Calu3 (cell line): ENCODE measurements at places on chromosomes 3 and 15. TPM values are rescaled to one million over a fixed set of nuclear protein-coding genes. Genes with fewer than 3 reads are reported as not detected.

DET1 gene
- total RNA-seq = 4.2 and 4.9 TPM in 2 replicates

CACNA2D3 gene
- not detected in 2 replicates for total RNA-seq

INKA1 gene
- 0.35 TPM in 1 of 2 replicates, not detected in the other for total RNA-seq

DCP1A gene
- 27.4 and 27.8 TPM in 2 replicates for total RNA-seq

DNA sequence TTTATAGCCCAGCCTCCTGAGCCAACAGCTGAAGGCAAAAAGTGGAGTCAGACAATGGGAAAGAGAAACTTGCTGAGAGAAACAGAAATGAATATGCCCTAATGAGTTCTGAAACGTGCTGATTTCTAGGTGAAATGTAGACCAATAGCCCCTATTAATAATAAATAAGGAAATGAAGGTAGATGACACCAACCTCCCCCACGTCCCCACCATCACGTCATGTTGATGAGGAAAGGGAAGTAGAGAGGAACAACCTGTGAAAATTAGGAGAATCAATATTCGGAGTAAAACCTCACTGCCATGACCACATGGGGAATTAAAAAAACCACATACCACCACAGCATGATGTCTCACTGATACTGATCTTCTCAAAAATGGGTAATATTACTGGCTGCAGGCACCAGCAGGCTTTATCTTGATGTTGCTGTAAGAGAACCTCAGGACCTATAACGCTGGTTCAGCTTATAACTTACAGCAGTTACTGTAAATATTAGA lies 64.0 kb downstream of the KAT2B start:
- DNase-seq = no peak

DNA sequence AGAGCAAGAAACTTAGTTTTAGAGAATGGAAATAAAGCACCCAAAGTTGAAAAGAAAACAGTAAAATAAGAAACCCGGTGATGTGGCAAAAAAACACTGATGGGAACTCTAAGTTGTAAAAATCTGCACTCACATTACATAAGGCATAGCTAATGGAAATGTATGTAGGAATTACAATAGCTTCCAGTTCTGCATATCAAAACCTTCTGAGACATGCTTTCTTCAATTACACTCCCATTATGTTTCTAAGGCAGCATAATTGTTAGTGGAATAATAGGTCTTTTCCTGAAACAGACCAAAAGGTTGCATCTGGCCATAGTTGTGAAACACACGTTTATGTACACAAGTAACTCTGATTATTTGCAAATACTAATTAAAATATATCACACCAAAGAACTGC lies 41.4 kb downstream of the SLC30A4 start:
- no peak for DNase-seq

GRCh38 chr3:24846286-24846860 lies 351.7 kb upstream of the THRB start:
- DNase-seq = no peak

DNA sequence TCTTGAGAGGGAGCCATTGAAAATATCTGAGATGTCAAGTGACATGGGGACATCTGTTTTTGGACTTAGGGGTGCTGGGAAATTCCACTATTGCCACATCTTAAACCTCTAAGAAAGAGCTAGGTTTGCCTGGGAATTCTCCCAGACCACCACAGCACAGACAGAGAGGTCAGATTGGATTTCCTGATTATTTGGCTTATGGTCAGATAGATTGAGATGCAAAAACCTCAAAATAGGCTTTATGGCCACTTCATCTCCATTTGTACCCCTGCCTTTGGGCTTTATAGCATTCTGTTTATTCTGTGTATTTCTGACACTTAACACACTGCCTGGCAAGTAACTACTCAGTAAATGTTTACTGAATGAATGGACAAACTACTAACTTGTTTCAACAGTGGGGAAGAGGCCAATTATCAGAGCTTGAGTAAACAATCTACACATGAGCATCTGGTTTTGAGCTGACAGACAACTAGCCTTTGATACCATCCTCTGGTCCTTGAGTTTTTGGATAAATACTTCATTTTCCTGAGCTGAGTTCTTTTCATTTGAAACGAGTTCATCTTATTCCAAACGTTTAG lies 81.8 kb downstream of the TP63 start:
- no peak for DNase-seq
